Caco-2 (cell line): ENCODE measurements at places on chromosomes 5 and 9. TPM values are rescaled to one million over a fixed set of nuclear protein-coding genes. Genes with fewer than 3 reads are reported as not detected.

Gene UGT3A2
- not detected in 2 replicates for total RNA-seq

Gene TNFSF15
- 0.66 and 1.00 TPM in 2 replicates for total RNA-seq

Gene SLCO6A1
- total RNA-seq, result not detected in 2 replicates

Gene ENTPD8
- 8.5 and 8.6 TPM in 2 replicates for total RNA-seq

Gene PPIC
- 46.7 and 50.6 TPM in 2 replicates for total RNA-seq

Gene MXD3
- 19.8 and 20.6 TPM in 2 replicates for total RNA-seq

Gene PCDHGA5
- 0.57 and 0.72 TPM in 2 replicates for total RNA-seq

Gene CYSRT1
- 1.7 and 1.8 TPM in 2 replicates for total RNA-seq

Gene KIF20A
- 83.7 and 84.9 TPM in 2 replicates for total RNA-seq

Gene IL6ST
- total RNA-seq, result 265 and 278 TPM in 2 replicates

Gene MLANA
- not detected in 2 replicates for total RNA-seq

DNA sequence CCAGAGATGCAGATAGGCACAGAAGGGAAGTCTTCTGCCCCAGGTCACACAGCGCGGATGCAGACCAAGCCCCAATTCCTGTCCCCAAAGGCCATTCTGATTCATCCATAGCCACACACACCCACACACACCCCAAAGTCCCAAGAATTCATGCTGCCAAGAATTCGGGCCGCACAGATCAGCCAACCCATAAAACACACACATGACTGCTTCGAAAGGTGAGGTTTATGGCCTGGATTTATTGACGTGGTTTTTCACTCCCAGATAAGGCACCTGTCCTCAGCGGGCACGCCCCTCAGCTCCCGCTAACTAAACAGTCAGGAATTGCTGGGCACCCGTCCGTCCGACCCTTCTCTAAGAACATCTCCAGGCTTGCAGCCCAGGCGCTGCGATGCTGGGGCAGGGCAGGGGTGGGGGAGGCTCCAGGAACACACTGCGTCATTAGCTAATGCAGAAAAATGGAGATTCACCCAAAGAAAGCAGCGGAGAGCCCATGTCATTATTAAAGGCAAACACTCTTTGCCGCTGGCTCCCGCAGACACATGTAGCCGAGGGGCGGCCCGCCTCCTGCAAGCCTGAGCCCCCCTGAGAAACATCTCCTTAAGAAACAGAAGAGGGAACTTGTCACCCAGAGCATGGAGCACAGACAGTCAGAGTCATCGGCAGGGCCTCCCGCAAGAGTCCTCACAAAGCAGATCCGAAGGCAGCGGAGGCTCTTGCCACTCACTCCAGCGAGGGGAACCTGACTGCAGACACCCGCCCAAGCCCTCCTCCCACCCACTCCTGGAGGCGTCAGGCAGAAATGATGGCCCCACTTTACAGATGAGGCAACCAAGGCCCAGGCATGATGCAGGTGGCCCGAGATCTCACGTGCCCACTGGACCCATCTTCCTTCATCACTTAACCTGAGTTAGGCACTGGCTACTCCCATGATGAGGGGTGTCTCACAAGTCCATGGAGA is 19.9 kb downstream of the VAV2 start:
- no peak overlapping the region for H3K4me3 ChIP-seq
- peak overlapping the region; percentile 85 for H3K27ac ChIP-seq
- no peaks in the 10 kb centered on the region for H3K27me3 ChIP-seq
- DNase-seq, result peak; percentile 84
- peaks cover 55% of the 10 kb centered on the region for H3K4me1 ChIP-seq

GRCh38 chr9:78025186-78025585 is 6.4 kb downstream of the GNAQ start:
- no peaks in the 10 kb centered on the region for H3K36me3 ChIP-seq
- H3K27me3 ChIP-seq, result no peaks in the 10 kb centered on the region
- no peaks in the 10 kb centered on the region for H3K4me1 ChIP-seq
- no peak for DNase-seq

- H3K27me3 ChIP-seq, result no peaks in the 10 kb centered on the region
- H3K4me1 ChIP-seq, result no peaks in the 10 kb centered on the region
- no peak for DNase-seq
- H3K4me3 ChIP-seq, result no peak overlapping the region
- H3K36me3 ChIP-seq, result peaks cover 2% of the 10 kb centered on the region
Observed at GRCh38 chr9:132639322-132639721, 30.5 kb downstream of the DDX31 start.

- H3K4me3 ChIP-seq, result no peak overlapping the region
- H3K27ac ChIP-seq, result no peak overlapping the region
- no peaks in the 10 kb centered on the region for H3K4me1 ChIP-seq
- H3K36me3 ChIP-seq, result no peaks in the 10 kb centered on the region
- no peak for DNase-seq
Observed at GRCh38 chr5:132074091-132074771, 642 bp downstream of the CSF2 start.

- no peaks in the 10 kb centered on the region for H3K4me1 ChIP-seq
- no peak overlapping the region for H3K4me3 ChIP-seq
- no peaks in the 10 kb centered on the region for H3K36me3 ChIP-seq
- H3K27ac ChIP-seq, result no peak overlapping the region
- DNase-seq, result no peak
Observed at GRCh38 chr5:155532621-155533311, 519.2 kb downstream of the KIF4B start.

- no peaks in the 10 kb centered on the region for H3K4me1 ChIP-seq
- H3K27ac ChIP-seq, result no peak overlapping the region
- H3K4me3 ChIP-seq, result no peak overlapping the region
- no peaks in the 10 kb centered on the region for H3K36me3 ChIP-seq
Observed at GRCh38 chr9:13628526-13628925, 349.0 kb upstream of the MPDZ start.

DNA sequence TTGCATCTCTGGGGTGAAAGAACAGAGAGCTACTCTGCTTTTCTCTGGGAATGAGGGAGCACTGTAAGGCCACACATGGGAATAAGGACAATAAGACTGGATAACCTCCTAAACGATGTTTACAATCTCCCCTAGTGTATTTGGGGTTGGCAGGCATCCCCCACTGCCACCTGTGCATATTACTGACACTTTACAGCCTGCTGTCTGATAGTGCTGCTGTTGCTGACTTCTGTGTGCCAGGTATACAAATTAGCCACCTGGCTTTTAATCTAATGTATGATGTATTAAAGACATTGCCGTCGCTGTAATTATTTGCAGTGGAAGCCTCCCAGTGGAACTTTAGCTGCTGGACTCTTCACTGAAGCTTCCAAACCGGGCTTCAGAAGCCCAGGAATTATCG is 4.4 kb upstream of the SHISAL2B start:
- no peak for DNase-seq
- no peaks in the 10 kb centered on the region for H3K4me1 ChIP-seq
- H3K36me3 ChIP-seq, result no peaks in the 10 kb centered on the region

- no peak for DNase-seq
- H3K27me3 ChIP-seq, result no peaks in the 10 kb centered on the region
- H3K4me3 ChIP-seq, result no peak overlapping the region
- no peak overlapping the region for H3K27ac ChIP-seq
- no peaks in the 10 kb centered on the region for H3K4me1 ChIP-seq
Observed at GRCh38 chr5:10293907-10294662, 13.6 kb downstream of the CMBL start.

GRCh38 chr5:77851176-77852067 is 75.3 kb upstream of the TBCA start:
- H3K36me3 ChIP-seq, result no peaks in the 10 kb centered on the region
- no peak for DNase-seq
- H3K4me3 ChIP-seq, result no peak overlapping the region
- no peak overlapping the region for H3K27ac ChIP-seq

- H3K4me1 ChIP-seq, result peaks cover 11% of the 10 kb centered on the region
- H3K27ac ChIP-seq, result peak overlapping the region; percentile 77
- peak overlapping the region; percentile 93 for H3K4me3 ChIP-seq
- H3K36me3 ChIP-seq, result 0 out of 2 replicates have a peak, but pooled peaks cover 1% of the 10 kb centered on the region
- no peaks in the 10 kb centered on the region for H3K27me3 ChIP-seq
Observed at GRCh38 chr5:149731332-149731616, 1.2 kb downstream of the PPARGC1B start.

DNA sequence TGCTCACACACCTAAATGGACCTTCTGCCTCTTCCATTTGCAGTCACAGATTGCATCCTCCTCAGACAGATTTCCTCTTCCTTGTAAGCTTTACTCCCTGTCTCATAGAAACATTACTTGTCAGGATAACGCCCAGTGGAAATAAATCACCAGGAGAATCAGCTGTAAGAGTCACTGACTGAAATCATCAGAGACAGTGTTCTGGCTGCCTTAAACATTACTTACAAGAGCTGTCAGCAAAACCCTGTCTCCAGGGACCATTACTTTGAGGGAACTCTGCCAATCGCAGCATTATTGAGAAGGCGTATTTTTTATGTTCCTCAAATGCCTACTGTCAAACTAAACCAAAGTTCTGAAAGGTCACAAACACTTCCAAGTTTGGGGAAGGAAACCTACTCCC is 5.9 kb downstream of the DPYSL3 start:
- no peak for DNase-seq
- H3K4me1 ChIP-seq, result no peaks in the 10 kb centered on the region
- H3K27me3 ChIP-seq, result no peaks in the 10 kb centered on the region
- no peak overlapping the region for H3K27ac ChIP-seq

GRCh38 chr9:21670374-21670773 is 132.1 kb upstream of the MTAP start:
- no peak overlapping the region for H3K27ac ChIP-seq
- no peaks in the 10 kb centered on the region for H3K27me3 ChIP-seq
- H3K4me3 ChIP-seq, result no peak overlapping the region
- H3K4me1 ChIP-seq, result no peaks in the 10 kb centered on the region
- no peaks in the 10 kb centered on the region for H3K36me3 ChIP-seq
- DNase-seq, result no peak

- H3K4me3 ChIP-seq, result no peak overlapping the region
- DNase-seq, result no peak
- H3K36me3 ChIP-seq, result no peaks in the 10 kb centered on the region; the same call in 1 of the 2 replicates
- H3K27ac ChIP-seq, result no peak overlapping the region
- H3K27me3 ChIP-seq, result no peaks in the 10 kb centered on the region
Observed at GRCh38 chr9:137700911-137701310, 82.1 kb downstream of the EHMT1 start.

- no peaks in the 10 kb centered on the region for H3K36me3 ChIP-seq
- no peaks in the 10 kb centered on the region for H3K4me1 ChIP-seq
- DNase-seq, result no peak
- H3K27me3 ChIP-seq, result no peaks in the 10 kb centered on the region
- no peak overlapping the region for H3K27ac ChIP-seq
Observed at GRCh38 chr5:40991168-40991980, 79.8 kb downstream of the MROH2B start.

DNA sequence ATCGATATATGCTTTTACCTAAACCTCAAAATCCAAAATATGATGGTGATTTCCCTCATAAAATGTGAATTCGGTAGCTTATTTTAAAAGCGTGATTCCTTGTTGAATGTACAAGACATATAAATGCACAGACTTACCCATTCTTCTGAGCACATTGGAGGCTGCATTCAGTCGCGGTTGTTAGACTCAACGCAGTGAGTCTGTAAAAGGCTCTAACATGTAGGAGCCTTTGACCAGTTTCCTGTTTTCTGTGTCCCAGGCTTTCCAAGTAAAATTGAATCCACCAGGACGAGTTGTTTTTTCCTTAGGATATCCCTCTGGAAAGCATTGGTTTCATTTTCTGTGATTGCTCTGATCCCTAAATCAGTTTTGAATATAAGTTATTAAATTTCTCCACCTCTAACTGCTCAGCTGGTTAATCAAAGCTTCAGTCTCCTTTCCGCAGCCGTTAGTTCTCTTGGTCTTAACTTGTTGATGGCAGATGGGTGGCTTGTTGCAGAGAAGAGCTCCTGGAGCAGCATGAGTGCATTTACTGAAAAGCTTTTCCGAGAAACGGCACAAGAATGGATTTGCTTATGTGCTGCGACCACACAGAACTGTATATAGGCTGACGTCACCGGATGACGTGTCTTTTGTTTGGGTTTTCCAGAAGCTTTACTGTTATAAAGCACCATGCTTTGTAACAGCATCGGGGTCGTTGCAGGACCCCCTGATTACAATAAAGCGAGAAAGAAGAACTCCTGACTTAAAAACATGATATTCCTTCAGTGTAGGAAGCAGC is at the start of gene LRRTM2:
Gene LRRTM2 (minus strand): TSS at position 565 of the 781 bp plus-strand sequence. CDS start 424 bp downstream, at position 141.
- no peaks in the 10 kb centered on the region; the same call in 1 of the 2 replicates for H3K36me3 ChIP-seq
- H3K4me3 ChIP-seq, result no peak within 1 kb of the TSS
- H3K4me1 ChIP-seq, result peaks cover 22% of the 10 kb centered on the region
- DNase-seq, result no peak
- H3K27ac ChIP-seq, result no peak within 1 kb of the TSS

GRCh38 chr5:80059354-80059980 is 24.3 kb downstream of the THBS4 start:
- no peak overlapping the region for H3K4me3 ChIP-seq
- DNase-seq, result no peak
- H3K4me1 ChIP-seq, result peaks cover 3% of the 10 kb centered on the region; the same call in 1 of the 2 replicates
- H3K36me3 ChIP-seq, result no peaks in the 10 kb centered on the region
- no peaks in the 10 kb centered on the region for H3K27me3 ChIP-seq

DNA sequence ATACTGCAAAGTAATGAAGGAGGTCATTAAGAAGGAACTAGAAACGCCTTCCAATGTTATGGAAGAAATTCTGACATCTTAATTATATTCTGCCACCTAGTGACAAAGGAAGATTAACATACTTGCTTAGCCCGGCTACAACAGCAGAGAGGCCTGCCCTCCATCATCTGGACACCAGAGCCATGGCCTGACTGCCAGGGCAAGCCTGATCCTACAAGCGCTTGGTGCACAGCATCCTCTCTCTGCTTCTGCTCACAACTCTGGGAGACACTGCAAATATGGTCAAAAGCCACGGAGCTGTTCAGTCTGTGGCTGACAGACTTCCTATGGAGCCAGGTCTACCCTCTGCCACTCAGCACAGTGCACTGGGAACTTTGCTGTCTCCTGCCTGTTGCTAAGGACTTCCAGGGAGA is 87.3 kb upstream of the SLC44A1 start:
- H3K27me3 ChIP-seq, result no peaks in the 10 kb centered on the region
- no peak overlapping the region for H3K4me3 ChIP-seq
- no peak overlapping the region for H3K27ac ChIP-seq

DNA sequence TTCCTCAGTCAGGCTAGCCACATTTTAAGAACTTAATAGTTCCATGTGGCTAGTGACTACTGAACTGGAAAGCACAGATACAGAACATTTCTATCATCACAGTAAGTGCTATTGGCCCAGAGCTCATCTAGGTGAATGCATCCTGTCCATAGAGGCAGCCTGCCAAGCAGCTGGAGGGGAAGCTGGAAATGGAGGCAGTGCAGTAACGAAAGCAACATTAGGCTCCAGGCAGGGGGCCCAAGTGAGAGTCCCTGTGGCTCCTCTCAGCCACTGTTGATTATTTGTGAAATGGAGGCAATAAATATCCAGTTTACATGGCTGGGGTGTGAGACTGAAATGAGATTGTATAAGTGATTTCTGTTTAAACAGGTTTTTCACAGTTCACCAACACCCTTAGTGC is 227.2 kb upstream of the KLF9 start:
- no peak overlapping the region for H3K4me3 ChIP-seq
- H3K36me3 ChIP-seq, result no peaks in the 10 kb centered on the region
- no peak overlapping the region for H3K27ac ChIP-seq
- no peak for DNase-seq
- no peaks in the 10 kb centered on the region for H3K4me1 ChIP-seq

DNA sequence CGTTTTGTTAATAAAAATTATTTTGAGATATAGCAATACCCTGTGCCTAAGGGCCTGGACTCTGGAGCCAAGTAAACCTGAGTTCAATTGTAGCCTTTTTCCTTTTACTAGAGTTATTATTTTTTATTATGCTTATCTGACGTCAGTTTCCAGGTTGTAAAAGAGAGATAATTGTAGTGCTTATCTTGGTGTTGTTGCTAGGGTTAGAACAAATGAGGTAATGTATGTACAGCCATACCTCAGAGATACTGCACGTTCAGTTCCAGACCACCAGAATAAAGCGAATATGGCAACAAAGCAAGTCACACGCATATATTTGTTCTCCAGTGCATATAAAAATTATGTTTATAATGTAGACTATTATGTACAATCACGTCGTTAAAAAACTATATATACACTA is 215.0 kb downstream of the VPS13A start:
- no peaks in the 10 kb centered on the region for H3K27me3 ChIP-seq
- DNase-seq, result no peak
